Activated naive CD8-positive, alpha-beta T cell treated with anti-CD3 and anti-CD28 coated beads, Interleukin-2, amount 10 ng/mL, durations not matched to agents 7 days and 5 days (primary cell): ENCODE measurements at places on chromosomes 16 and 17.

- H3K4me1 ChIP-seq: peaks cover 9% of the 10 kb centered on the region
- no peaks in the 10 kb centered on the region for H3K36me3 ChIP-seq
- H3K4me3 ChIP-seq: no peak overlapping the region
- H3K27ac ChIP-seq: no peak overlapping the region
Measured at GRCh38 chr16:14309906-14310305, 238.8 kb downstream of the MRTFB start.

- H3K4me1 ChIP-seq: peaks cover 24% of the 10 kb centered on the region
- no peak overlapping the region for H3K27ac ChIP-seq
- H3K4me3 ChIP-seq: no peak overlapping the region
- H3K27me3 ChIP-seq: no peaks in the 10 kb centered on the region
Measured at GRCh38 chr17:46108120-46108519, 85.1 kb downstream of the KANSL1 start.

GRCh38 chr17:27353033-27353460 is 59.1 kb downstream of the WSB1 start:
- H3K4me3 ChIP-seq: peak overlapping the region; percentile 84
- H3K27me3 ChIP-seq: no peaks in the 10 kb centered on the region
- DNase-seq: no peak
- H3K4me1 ChIP-seq: peaks cover 22% of the 10 kb centered on the region

- peaks cover 23% of the 10 kb centered on the region for H3K4me1 ChIP-seq
- H3K27ac ChIP-seq: no peak overlapping the region
- no peaks in the 10 kb centered on the region for H3K27me3 ChIP-seq
Measured at GRCh38 chr16:4461250-4462085, 13.0 kb downstream of the NMRAL1 start.

- H3K27ac ChIP-seq: no peak overlapping the region
- H3K4me3 ChIP-seq: no peak overlapping the region
- peaks cover 47% of the 10 kb centered on the region for H3K36me3 ChIP-seq
- peaks cover 18% of the 10 kb centered on the region for H3K4me1 ChIP-seq
Measured at GRCh38 chr16:17173281-17173680, 297.5 kb downstream of the XYLT1 start.

- no peak overlapping the region for H3K4me3 ChIP-seq
- no peak overlapping the region for H3K27ac ChIP-seq
- H3K4me1 ChIP-seq: peaks cover 2% of the 10 kb centered on the region
Measured at GRCh38 chr16:89907055-89907814, 11.4 kb upstream of the MC1R start.

- no peaks in the 10 kb centered on the region for H3K36me3 ChIP-seq
- H3K4me3 ChIP-seq: peak overlapping the region; percentile 93
- H3K27me3 ChIP-seq: no peaks in the 10 kb centered on the region
- no peak for DNase-seq
- peak overlapping the region; percentile 100 for H3K27ac ChIP-seq
- H3K4me1 ChIP-seq: peaks cover 41% of the 10 kb centered on the region
Measured at GRCh38 chr17:2398655-2399571, 1.9 kb downstream of the MNT start.

DNA sequence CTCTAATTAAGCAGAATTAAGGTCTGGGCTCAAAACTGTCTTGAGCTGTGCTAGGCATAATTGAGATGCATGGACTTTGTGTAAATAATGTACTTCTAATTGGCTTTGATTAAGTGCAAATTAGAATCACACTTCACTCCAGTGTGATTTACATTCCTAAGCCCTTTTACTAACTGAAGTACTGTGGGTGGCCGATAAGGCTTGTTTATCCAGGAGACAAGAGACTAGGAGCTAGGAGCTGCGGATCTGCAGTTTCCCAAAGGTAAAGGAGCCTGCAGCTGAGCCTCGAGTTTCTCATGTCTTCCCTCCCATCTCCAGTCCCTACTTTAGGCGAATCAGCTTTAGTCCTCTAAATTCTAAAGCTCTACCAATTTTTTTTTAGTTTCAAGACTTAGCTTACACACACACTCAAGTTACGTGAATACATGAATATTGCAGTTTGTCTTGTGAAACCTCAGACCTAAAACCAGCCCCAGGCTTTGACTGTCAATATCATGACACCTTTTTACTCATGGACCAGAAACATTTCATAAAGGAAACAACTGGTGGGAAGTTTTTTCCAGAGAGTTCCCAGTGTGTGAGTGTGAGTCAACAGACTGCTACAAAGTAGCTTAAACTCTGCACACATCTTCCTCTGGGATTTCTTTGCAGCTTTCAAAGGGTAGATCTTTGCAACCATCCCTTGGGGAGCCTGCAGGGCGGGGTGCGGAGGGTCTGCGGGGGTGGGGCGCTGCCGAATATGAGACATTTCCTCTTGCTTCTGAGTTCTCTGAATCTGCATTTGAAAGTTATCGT is 113.9 kb upstream of the TBX2 start:
- no peak for DNase-seq
- H3K27ac ChIP-seq: no peak overlapping the region
- peaks cover 7% of the 10 kb centered on the region for H3K4me1 ChIP-seq
- no peaks in the 10 kb centered on the region for H3K27me3 ChIP-seq

DNA sequence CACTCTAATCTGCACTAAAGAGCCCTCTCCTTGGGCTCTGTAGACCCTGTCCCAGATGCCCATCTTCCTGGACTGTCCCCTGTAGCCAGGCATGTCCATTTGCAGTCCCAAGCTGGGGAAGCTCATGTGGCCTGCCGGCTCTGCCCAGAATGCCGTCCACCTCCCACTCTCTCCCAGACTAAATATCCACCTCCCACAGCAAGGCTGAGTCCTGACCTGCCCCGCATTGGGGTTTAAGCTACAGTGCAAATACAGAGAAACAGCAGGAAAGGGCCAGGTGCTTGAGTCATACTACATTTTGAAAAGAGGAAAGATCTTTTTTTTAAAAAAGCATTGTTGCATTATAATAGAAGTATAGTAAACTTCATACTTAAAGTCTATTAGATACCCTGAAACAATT is 3.0 kb downstream of the ST6GALNAC2 start:
- no peak for DNase-seq
- peaks cover 7% of the 10 kb centered on the region for H3K4me1 ChIP-seq
- H3K27ac ChIP-seq: no peak overlapping the region
- no peaks in the 10 kb centered on the region for H3K36me3 ChIP-seq
- H3K4me3 ChIP-seq: no peak overlapping the region

GRCh38 chr17:35713069-35713728 is 18.2 kb upstream of the RASL10B start:
- H3K27ac ChIP-seq: no peak overlapping the region
- H3K4me1 ChIP-seq: peaks cover 9% of the 10 kb centered on the region
- peaks cover 19% of the 10 kb centered on the region for H3K36me3 ChIP-seq
- DNase-seq: no peak
- H3K4me3 ChIP-seq: no peak overlapping the region
- no peaks in the 10 kb centered on the region for H3K27me3 ChIP-seq
